Fibroblast of pulmonary artery (primary cell): ENCODE measurements at places on chromosomes 6 and 20.

DNA sequence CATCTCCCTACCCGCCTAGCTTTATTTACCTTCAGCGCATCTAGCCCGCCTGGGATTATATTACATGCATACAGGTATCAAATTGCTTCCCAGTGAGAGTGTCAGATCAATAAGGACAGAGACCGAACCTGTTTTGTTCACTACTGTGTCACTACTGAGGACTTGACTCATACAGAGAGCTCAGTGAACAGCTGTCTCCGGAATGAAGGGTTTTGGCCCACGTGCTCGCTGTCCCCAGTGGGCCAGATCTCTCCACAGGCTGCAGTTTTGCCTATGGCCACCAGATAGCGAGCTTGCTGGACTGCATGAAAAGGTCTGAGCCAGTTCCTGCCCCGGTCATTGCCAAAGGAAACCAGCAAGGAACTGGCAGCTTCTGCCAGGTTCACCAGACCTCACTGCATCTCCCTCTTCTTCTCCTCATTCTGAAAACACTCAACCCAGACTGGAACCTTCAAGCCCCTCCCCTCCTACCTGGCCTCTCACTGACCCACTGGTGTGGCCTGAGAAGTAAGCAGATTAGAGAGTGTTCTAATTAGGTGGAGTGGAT is 150.8 kb downstream of the ZMYND8 start:
- DNase-seq: peak; percentile 84

- peak; percentile 81 for DNase-seq
Measured at GRCh38 chr6:47698342-47698787, at the start of gene ADGRF4. ADGRF4 (plus strand) TSS chr6:47698580; CDS start chr6:47707246, 8,666 bp downstream.

- DNase-seq: no peak
Measured at GRCh38 chr6:43292763-43293318, 5.2 kb upstream of the SLC22A7 start.

GRCh38 chr6:14499841-14500240 is 382.3 kb downstream of the CD83 start:
- peak; percentile 78 for DNase-seq

DNA sequence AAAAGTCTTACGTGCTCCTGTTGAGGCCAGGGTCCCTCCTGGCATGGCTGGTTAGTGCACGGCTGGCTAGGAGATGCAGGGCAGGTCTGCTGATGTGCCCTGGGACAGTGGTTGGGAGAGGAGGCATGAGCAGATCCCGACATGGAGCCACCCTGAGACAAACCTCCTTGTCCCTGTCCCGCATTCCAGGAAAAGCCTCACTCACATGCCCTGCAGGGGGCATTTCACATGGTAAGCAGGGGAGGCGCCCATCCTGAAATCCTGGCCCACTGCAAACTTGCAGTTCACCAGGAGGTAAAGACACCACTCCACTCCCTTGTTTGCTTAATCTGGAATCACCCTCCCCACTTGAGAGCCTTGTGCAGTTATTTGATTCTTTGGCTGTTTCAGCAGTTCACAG is 116.7 kb upstream of the SLC24A3 start:
- DNase-seq: no peak

GRCh38 chr20:8581446-8582183 is 449.5 kb downstream of the PLCB1 start:
- no peak for DNase-seq

DNA sequence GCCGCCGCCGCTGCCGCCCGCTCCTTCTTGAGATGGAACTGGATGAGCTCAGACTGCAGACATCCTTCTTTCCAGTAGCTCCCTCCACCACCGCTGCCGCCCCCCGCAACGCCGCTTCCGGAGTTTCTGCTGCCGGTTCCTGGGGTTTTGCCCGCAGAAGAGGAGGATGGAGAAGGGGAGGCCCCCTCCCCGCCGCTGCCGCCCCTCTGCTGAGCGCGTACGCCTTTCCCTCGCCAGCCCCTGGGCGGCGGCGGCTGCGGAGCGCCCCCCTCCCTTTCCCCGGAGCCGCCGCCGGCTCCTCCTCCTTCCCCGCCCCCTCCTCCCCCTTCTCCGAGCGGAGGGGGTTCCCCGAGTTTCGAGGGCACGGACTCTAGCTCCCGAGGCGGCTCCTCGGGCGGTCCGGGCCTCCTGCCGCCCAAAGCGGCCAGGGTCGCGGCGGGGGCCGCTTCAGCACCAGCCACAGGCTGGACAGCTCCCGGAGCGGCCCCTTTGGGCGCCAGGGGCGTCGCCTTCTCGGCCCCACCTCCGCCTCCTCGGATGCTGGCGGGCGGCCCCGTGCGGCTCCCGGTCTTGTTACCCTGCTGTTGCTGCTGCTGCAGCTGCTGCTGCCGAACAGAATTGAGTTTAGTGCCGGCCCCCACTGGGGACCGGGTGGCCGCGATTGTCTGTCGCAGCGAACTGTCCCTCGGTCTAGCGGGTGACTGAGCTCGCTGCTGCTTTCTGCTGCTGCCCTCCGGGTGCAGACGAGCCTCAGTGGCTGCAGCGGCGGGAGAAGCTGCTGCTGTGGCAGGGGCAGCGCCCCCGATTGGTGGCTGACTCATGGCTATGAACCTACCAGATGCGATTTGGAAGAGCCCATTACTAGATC is 3.1 kb downstream of the MTCL3 start:
- DNase-seq: peak; percentile 64

GRCh38 chr6:169905041-169905807 is 153.8 kb downstream of the ERMARD start:
- peak; percentile 87 for DNase-seq

DNA sequence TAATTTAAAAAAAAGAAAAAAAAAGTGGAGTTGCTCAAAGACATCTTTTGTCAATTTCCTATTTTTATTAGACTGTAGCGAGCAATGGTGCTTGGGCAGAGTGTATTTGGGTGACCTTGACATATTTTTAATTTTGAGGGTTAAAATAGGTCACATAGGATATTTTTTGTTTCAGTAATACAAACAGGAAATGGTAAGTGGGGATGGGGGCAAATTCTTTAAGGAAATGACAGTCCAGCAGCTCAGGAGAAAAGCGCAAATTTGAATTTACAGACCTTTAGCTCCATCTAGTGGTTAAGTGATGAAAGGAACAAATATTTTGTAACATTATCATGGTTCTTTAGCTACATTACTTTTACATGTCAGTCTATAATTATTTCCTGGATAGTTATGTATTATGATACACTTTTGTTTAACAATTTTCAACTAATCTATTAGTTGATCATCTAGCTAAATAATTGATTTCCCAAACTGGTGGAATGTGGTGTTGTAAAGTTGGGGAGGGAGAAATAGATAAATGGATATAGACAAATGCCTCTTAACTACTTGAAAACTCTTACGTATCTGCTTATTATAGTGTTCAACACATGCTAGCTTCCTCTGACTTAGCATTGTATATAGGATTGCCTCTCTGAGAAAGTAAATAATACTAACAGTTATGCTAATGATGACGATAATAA is 10.0 kb downstream of the CITED2 start:
- peak; percentile 72 for DNase-seq

- no peak for DNase-seq
Measured at GRCh38 chr20:30506100-30506499, 751.4 kb upstream of the DEFB115 start.

DNA sequence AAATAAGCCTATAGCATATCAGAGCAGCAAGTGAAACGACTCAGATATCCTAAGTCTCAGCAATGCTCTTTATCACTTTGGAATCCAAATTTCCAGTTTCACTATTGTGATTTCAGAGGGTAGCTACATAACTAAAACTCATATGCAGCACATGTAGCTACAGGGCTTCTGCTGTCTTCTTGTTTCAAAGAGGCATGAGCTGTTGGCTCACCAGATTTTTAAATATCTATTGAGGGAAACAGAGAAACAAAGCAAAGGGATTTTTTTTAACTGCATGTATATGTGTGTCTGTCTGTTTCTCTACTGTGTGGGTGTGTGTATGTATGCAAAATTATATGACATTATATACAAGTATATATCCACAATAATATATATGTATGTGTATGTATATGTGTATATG is 258.4 kb downstream of the HDGFL1 start:
- no peak for DNase-seq

GRCh38 chr6:70079241-70079640 is 212.9 kb downstream of the COL19A1 start:
- DNase-seq: no peak

- DNase-seq: no peak
Measured at GRCh38 chr6:154289818-154290508, 66.6 kb downstream of the IPCEF1 start.

DNA sequence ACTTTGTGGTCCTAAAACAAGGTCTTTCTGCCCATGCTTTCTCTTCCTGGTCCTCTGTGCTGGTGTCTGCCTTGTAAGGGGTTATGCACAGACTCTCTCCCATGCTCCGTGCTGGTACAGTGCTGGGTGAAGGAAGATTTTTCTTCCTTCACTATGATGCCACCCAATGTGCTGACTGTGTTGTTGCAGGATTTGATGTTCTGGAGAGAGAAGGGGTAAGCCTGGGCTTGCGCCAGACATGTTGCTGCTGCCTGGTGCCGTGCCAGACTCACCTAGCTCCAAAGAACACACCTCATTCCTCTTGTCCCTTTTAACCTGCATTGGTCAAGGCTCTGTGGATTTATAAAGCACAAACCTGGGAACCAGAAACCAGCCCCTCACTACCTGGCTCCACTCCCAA is 28.4 kb upstream of the ARMH2 start:
- DNase-seq: no peak

GRCh38 chr6:710601-711571 is 17.9 kb upstream of the EXOC2 start:
- DNase-seq: peak; percentile 67

GRCh38 chr6:89562093-89562973 is 76.2 kb downstream of the LYRM2 start:
- peak; percentile 6 for DNase-seq

- DNase-seq: peak; percentile 3
Measured at GRCh38 chr6:122623279-122623678, 13.1 kb downstream of the PKIB start.

- no peak for DNase-seq
Measured at GRCh38 chr20:13382786-13383185, 161.7 kb downstream of the ISM1 start.
